ENCODE measurements at places on chromosomes 13 and 19. TPM values are rescaled to one million over a fixed set of nuclear protein-coding genes. Genes with fewer than 3 reads are reported as not detected.

Gene KLHL1
- not detected for total RNA-seq

Gene EPSTI1
- 47.0 TPM for total RNA-seq

Gene RAB3A
- total RNA-seq, result under 0.01 TPM

Gene CEACAM1
- 0.32 TPM for total RNA-seq

Gene EID2B
- total RNA-seq, result 4.4 TPM

Gene DHDH
- not detected for total RNA-seq
